ENCODE measurements at places on chromosomes 4 and X.

DNA sequence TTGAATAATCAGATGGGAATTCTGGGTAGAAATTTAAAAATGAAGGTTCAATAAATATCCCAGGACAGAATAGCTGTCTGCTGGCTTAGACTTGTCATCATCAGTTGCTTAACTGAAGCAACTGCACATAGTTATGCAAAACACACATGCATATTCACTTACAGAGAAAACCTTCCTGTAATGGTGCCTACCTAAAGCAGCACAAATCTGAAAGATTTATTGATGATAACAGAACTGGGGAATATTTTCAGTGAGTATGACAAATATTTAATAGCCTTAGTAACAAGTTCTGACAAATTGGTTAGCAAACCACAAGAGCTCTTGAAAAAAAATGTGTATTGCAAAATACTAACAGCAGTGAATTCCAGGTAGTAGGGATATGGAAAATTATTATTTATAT is 606.8 kb upstream of the BOD1L1 start:
- no peak for DNase-seq

DNA sequence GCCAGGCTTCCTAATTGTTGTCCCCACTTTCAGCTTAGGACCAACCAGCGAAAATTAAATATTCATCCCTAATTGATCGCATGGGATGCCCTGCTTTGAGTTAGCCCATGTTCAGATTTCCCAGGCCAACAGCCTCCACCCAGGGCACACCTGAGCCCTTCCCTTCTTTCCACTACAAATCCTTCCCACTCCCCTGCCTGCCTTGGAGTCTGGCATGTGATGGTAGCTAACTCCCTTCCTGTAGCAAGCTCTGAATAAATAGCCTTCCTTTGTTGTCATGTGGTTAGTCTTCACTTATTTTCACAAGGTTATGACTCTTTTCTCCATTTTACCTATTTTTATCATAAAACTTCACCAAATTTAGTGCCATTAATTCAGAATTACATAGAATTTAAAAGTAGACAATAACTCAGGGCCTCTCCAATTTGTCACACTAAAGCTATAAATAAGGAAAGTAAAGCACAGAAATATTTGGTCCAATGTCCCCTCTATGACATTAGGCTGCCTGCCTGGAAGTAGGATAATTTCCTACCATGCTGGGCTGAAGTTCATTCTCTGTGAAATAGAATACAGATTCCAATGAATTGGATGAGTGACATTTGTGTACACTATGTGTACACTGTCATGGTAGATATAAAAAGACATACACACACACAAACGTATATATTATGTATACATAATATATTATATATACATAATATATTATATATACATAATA is 166.4 kb upstream of the CPEB2 start:
- no peak for DNase-seq

- no peak for DNase-seq
Observed at GRCh38 chr4:53647547-53647946, 56.3 kb upstream of the LNX1 start.

DNA sequence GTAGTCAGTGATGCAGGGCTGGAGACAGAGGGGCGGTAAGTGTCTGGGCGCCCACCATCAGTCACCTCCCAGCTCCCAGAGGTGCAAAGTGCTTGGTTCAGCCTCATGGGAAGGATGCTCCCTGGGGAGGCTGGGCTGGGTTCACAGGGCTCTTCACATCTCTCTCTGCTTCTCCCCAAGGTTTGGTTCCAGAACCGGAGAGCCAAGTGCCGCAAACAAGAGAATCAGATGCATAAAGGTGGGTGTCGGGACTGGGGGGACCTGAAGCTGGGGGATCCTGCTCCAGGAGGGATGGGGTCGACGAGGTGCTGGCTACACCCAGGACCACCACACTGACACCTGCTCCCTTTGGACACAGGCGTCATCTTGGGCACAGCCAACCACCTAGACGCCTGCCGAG is 10.1 kb downstream of the SHOX start:
- DNase-seq, result no peak

- DNase-seq, result no peak
Observed at GRCh38 chr4:139639654-139640053, 26.0 kb upstream of the MGST2 start.

- DNase-seq, result peak; percentile 44
Observed at GRCh38 chrX:153900831-153901752, 3.4 kb upstream of the AVPR2 start.

- no peak for DNase-seq
Observed at GRCh38 chr4:26751838-26752237, 108.8 kb upstream of the STIM2 start.

GRCh38 chr4:76554630-76555029 is 119.6 kb downstream of the SHROOM3 start:
- no peak for DNase-seq

DNA sequence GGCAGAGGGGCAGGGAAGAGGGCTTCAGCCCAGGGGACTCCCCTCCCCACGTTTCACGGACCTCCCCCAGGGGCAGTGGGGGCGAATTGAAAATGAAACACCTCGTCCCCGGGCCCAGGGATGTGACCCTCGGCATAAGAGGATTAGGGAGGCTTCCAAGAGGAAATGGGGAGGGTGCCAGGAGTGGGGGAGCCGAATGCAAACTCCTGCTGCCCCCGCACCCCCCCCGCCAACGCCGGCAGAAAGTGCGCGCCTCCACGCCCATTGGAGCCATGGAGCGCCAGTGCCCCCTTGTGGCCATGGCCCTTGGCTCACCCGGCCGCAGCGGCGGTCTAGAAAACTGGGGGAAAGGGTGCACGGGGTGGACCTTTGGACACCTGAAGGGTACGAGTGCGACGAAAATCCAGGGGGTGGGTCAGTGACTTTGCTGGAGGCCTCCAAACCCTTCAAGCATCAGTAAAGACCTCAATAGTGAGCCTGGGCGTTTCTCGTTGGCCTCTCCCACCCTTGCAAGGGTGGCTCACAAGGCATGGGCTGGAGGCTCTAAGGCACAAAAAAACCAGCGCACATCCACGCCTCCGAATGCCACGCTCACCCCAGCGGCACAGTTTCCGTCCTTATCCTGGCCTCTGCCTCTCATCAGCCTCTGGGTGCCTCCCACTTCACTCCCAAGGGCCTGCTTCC is 120.8 kb upstream of the PJA1 start:
- DNase-seq, result peak; percentile 73

GRCh38 chr4:42306221-42307109 is 90.8 kb upstream of the SHISA3 start:
- peak; percentile 20 for DNase-seq

DNA sequence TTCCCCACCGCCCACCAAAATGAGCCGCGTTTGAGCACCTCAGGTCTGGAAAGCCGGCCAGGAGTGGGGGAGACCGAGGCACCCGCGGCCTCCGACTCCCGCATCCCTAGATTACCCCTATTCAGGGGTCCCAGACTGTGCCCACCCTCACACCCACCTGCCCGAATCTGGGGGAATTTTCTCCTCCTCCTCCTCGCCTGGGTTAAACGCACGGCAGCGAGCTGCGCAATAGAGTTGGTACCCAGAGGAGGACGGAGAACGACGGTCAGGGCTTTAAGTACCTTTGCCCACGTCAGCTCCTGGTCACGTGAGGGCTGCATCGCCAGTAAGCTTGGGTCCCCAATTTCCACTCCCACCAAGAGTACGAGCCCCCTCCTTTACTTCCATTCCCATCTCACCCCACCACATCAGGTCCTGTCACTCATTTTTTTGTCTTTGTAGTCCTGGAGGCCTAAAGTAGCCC is at the start of gene ARMCX2:
TSS of gene ARMCX2 (minus strand) at position 250 of the 463 bp plus-strand sequence. CDS start 2,262 bp downstream, outside the sequence.
- peak; percentile 63 for DNase-seq

GRCh38 chr4:507745-508512 is 8.9 kb downstream of the PIGG start:
- no peak for DNase-seq

GRCh38 chr4:104420766-104421165 is 73.9 kb downstream of the CXXC4 start:
- DNase-seq, result peak; percentile 19

GRCh38 chr4:106529348-106530023 is 160.9 kb upstream of the GIMD1 start:
- no peak for DNase-seq

- no peak for DNase-seq
Observed at GRCh38 chr4:47217291-47217690, 185.9 kb downstream of the GABRB1 start.

DNA sequence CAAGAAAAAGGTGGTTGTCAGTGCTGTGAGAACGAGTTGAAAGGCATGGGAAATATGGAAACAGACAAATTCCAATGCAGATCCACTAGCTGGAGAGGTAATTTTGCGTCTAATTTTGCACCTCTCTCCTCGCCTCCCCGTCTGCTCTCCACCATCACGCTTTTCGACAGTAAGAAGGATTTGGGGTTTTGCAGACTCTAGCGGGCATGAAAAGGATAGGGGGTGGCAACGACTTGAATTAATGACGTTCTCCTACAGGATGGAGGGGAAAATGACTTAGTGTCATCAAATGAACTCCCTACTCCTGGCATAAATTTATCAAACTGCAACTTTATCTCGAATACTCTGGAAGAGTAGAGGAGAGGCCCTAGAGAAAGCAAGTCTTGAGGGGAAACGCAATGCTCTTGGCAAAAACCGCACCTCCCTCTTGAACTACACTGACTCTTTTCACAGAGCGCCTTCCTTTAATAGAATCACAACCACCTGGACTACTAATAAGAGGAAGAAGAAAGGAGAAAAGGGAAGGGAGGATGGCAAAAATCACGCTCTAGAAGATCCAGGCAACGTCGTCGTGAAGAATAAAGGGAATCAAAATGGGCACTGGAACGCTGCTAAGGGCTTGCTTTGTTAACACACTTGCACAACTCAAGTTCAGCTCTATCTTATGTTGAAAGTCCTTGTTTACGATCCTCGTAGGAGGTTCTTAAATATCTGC is 871 bp upstream of the SLITRK2 start:
- DNase-seq, result no peak

GRCh38 chrX:16304751-16305150 is 137.5 kb downstream of the MAGEB17 start:
- DNase-seq, result no peak

DNA sequence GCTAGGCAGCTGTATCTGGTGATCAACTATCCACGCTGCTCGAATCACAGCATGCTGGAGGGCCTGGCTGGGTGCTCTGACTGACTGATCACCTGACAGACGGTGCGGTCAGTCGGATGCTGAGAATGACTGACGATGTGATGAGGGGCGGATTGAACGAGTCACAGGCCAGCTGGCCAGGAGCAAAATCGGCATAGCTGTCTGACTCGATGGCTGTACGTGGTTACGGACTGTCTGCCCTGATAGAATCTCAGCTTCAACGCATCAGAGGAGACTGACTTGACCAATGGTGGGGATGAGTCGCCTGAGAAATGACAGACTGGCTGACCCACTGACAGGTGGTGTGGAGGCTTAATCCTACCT is 1.0 kb upstream of the SUV39H1 start:
- no peak for DNase-seq

DNA sequence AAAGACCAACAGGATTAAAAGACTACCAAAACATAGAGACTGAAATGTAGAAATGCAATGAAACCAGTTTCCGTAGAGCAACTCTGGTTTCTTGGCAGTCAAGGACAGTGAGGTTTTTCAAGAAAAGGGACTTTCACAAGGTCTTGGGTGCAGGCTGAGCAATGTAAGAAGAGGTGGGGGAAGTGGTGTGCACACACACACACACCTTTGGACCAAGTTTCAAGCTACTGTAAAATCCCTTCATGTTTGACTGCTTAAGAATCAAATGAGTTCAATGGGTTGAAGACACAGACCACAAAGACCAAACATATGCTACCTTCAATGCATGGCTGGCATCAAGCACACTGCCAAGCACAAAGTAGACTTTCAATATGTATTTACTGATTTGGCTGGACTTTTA is 17.8 kb upstream of the MCF2 start:
- no peak for DNase-seq

DNA sequence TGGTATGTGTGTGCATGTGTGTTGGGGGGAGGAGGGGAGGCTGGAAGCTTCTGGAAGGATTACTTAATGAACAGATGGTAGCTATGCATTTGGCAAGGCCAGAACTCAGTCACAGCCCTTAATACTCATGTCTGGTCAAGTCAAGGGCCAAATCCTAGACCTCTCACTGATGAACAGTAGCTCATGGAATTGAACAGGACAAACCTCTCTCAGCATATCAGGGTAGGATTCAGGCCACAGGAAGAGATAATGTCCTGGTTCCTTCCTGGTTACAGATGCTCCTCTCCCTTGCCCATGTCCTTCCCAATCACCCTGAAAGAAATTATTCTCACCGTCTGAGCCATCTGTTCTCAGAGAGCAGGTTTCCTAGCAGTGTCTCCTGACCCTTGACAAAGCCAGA is 165.7 kb downstream of the SOWAHB start:
- DNase-seq, result no peak

DNA sequence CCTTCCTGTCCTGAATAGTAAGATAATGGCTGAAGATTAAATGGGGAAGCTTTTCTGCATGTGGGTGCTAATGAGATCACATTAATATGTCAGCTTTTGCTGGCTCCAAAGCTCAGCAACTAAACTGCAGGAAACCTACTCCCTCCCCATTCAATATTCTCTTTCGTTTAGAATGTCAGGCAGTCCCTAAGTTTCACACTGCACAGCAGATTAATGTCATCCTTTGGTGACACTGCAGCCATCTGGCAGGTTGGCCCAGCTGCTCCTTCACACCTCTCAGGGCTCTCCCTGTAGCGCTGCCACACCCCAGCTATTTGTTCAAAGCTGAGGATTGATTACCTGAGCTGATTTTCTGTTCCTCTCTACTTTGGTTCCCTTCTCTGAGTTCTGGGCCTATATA is 110.5 kb downstream of the KDR start:
- DNase-seq, result no peak

- no peak for DNase-seq
Observed at GRCh38 chrX:18075603-18076002, 145.1 kb downstream of the BEND2 start.

DNA sequence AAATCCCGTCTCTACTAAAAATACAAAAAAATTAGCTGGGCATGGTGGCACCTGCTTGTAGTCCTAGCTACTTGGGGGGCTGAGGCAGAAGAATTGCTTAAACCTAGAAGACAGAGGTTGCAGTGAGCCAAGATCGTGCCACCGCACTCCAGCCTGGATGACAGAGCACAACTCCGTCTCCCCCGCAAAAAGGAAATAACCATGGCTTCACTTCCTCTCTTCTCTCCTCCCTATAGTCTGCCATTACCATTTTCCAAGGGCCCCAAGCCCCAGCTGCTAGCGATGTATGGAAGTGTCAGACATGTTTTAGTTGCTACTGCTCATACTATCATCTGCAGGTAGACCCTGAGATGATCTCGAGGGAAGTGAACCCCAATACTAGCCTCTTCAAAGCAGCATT is 177.3 kb upstream of the FAM9B start:
- DNase-seq, result no peak

DNA sequence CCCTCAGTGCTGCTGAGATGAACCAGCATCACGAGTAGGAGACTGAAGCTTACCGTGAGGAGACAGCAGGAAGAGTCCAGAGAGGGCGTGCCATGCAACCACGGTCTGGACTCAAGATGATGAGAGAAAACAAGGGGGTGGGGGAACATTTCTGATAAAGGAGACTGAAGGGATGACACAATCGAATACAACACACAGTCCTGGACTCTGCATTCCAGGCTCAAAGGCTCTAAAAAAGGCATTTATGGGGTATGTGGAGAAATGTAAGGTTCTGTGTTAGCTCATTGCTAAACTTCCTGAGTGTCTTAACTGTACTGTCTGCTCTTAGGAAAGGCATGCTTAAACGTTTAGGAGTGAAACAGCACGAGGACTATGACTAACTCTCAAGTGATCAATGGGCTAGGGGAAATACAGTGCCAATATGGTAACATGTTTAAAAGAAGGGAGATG is 20.6 kb upstream of the IRAK1 start:
- DNase-seq, result no peak

Measured in testis (tissue), 5 donors.